Endothelial cell (in vitro differentiated cells): ENCODE measurements at places on chromosomes 2 and 18. TPM values are rescaled to one million over a fixed set of nuclear protein-coding genes. Genes with fewer than 3 reads are reported as not detected.

Gene CPO
- total RNA-seq: not detected

GRCh38 chr2:233481368-233482142, 85.0 kb downstream of the USP40 start:
- DNase-seq: no peak

Gene SERPINB3
- not detected for total RNA-seq

DNA sequence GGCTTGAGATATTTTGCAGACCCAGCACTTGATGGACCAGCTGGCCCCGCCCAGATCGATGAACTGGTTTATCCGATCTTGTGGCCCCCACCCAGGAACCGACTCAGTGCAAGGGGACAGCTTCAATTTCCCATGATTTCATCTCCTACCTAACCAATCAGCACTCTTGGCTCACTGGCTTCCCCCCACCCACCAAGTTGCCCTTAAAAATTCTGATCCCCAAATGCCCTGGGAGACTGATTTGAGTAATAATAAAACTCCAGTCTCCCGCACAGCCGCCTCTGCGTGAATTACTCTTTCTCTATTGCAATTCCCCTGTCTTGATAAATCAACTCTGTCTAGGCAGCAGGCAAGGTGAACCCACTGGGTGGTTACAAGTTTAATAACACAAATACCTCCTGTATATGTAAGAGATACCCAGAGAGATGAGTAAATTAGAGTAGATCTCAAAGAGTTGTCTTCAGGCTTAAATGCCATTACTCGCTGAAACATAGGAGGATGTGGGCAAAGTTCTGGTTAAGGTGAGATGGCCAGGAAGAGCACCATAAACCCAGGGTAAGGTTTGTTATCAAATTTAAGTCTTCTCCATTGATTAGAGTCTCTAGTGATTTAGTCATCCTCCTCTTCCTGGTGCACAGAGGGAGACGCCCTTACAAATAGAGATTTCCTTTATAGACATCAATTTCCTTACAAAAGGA, 222.8 kb downstream of the ARL4C start:
- DNase-seq: no peak

Gene MYCN
- total RNA-seq: 8.5 TPM

- DNase-seq: no peak
Observed at GRCh38 chr18:47591429-47591828, 339.0 kb downstream of the SMAD2 start.

DNA sequence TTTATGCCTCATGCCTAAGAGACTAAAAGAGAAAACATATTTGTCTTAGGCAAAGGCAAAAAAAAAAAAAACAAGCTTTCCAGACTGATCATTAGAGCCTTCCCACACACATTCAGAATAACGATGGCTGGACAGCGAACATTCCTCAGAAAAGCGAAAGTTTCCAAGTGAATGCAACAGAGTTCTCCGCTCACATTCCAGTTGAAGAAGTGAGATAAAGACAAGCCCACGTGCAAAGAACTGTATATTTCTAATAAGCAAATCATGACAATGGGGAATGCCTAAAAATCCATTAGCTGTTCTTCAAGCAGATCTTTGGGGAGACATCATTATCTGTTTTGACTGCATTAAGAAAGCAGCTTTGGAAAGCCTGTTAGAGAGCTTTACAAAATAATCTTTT, 347.9 kb downstream of the METTL4 start:
- no peak for DNase-seq

Gene AKAIN1
- total RNA-seq: not detected

- no peak for DNase-seq
Observed at GRCh38 chr2:85158559-85159273, 25.5 kb downstream of the TCF7L1 start.

DNA sequence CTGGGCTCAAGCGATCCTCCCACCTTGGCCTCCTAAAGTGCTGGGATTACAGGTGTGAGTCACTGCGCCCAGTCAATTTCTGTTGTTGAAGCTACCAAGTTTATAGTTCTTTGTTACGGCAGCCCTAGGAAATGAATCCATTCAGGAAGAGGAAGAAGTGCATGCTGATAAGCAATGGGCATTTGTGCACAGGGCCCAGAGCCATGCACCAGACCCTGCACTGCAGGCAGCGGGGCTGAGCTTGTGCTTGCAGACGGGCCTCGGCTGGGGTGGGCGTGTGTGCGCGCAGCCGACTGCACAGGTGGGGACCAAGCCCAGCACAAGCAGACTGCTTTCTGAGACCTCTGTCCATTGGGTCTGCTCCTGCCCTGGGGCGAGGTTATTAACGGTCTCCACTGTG, 144.6 kb downstream of the CABLES1 start:
- no peak for DNase-seq

Gene GPR55
- total RNA-seq: 0.28 TPM

Gene PLCD4
- total RNA-seq: 90.2 TPM

- DNase-seq: no peak
Observed at GRCh38 chr18:38006541-38006940, 440.9 kb upstream of the CELF4 start.

- DNase-seq: no peak
Observed at GRCh38 chr2:104406261-104406726, 447.6 kb upstream of the POU3F3 start.

- DNase-seq: no peak
Observed at GRCh38 chr2:175580652-175581051, 399.1 kb upstream of the ATP5MC3 start.

DNA sequence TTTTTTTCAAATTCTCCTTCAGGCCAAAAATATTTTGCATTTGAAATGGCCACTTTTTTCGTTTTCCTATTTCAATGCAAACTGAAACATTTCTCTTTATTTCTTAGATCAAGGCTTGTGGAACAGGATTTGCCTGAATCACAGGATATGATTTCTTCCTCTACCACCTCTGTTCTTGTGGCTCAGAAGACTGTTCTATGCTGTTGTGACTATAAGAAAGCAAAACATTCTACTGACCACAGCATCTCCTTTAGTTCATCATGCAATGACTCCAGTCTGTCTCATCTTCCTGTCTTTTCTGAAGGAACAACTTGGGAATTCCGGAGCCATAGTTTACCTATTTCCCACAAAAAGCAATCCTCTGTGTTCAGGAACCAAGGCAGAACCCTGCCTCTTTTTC, 16.2 kb upstream of the ZNF512 start:
- no peak for DNase-seq

DNA sequence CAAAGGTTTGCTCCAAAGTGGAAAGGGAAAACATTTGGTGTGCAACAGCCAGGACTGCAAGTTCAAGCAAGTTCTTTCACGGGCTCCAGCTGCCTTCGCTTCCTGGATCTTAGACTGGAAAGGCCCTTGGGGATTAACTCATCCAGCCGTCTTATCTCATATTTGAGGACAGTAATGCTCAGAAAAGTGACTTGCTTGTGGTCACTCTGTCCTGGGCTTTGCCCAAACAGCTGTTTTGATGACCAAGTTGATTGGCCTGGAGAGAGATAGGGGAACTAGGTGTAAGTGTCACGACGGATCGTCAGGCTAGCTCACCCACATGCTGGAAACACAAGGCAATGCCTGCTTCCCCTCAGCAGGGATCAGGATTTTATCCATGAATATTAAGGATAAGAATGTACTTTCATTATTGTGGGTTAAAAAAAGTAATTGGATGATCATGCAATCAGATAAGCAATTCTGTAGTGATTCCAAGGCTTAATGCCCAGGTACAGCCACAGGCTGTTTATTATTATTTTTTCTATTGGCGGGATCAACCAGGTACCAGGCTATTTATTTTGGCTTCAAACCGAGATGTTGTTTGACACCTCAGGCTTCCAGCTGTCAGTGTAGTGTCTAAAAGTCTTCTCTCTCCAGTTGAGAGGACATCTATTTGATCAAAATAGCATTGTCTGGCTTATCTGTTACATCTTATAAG, 162.5 kb upstream of the EPAS1 start:
- no peak for DNase-seq
